Heart right ventricle (tissue), 16 donors: ENCODE measurements at places on chromosomes 4 and X. TPM values are rescaled to one million over a fixed set of nuclear protein-coding genes. Genes with fewer than 3 reads are reported as not detected.

Gene ITM2A
- 49.0 TPM for total RNA-seq

Gene S100G
- not detected for total RNA-seq

Gene STPG2
- total RNA-seq: 0.22 TPM

Gene RGN
- 21.2 TPM for total RNA-seq

Gene TEX13C
- total RNA-seq: not detected

Gene USP51
- 1.5 TPM for total RNA-seq

Gene RTL5
- 2.2 TPM for total RNA-seq

Gene MBNL3
- total RNA-seq: 6.2 TPM

Gene MTHFD2L
- total RNA-seq: 11.5 TPM

Gene ARHGEF38
- total RNA-seq: not detected

Gene CLDN22
- total RNA-seq: not detected

Gene NEUROG2
- not detected for total RNA-seq

Gene CCNG2
- 8.4 TPM for total RNA-seq

Gene SSX1
- total RNA-seq: not detected

Gene ZCCHC4
- total RNA-seq: 9.6 TPM

Gene SPANXC
- total RNA-seq: not detected

Gene NXF2
- total RNA-seq: not detected

Gene SMR3B
- not detected for total RNA-seq

Gene UGT2B11
- total RNA-seq: not detected

Gene XAGE1A
- not detected for total RNA-seq

Gene ADH1A
- not detected for total RNA-seq

Gene ELOVL6
- 1.7 TPM for total RNA-seq

Gene NXF2B
- total RNA-seq: not detected

Gene EPGN
- total RNA-seq: not detected

Gene BGN
- total RNA-seq: 78.1 TPM

Gene RENBP
- 11.4 TPM for total RNA-seq

Gene CXXC4
- 2.8 TPM for total RNA-seq

Gene NKX3-2
- total RNA-seq: not detected
